ENCODE measurements at places on chromosomes 6 and 20.

- no peak for DNase-seq
Observed at GRCh38 chr6:150539111-150539510, 60.6 kb upstream of the PLEKHG1 start.

GRCh38 chr20:9066191-9066590 is 2.7 kb upstream of the PLCB4 start:
- no peak for DNase-seq

- no peak for DNase-seq
Observed at GRCh38 chr6:34773916-34774315, 16.6 kb downstream of the SNRPC start.

GRCh38 chr6:139941826-139942225 is 567.4 kb upstream of the CITED2 start:
- DNase-seq = no peak

GRCh38 chr6:4563877-4564276 is 212.3 kb upstream of the CDYL start:
- no peak for DNase-seq

GRCh38 chr6:146305092-146305491 is 238.5 kb upstream of the RAB32 start:
- DNase-seq = no peak

- no peak for DNase-seq
Observed at GRCh38 chr6:112802144-112802543, 455.0 kb downstream of the RFPL4B start.

DNA sequence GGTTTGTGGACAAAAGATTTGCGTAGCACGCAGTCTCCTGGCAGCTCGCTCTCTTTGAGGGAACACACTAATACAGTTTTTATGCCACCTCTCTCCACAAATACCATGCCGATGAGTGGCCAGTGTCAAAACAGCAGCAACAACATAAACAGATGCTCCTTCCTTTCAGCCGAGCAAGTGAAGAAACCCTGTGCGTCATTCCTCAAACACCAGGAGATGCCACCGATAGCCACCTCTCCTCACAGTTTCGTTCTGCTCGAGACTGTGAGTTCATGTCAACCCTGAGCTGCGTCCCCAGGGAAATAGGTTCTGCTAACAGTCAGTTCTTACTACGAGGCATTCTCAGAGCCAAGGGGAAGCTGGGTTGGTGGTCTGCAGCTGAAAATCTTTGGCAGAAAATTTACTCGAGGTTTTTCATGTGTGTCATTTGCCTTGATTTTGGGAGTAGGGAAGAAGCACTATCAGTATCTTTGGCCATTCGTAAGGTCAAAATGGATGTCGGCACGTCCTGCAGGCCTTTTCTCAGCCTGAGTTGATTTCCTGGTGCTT is 59.9 kb downstream of the EYA2 start:
- no peak for DNase-seq

- DNase-seq = no peak
Observed at GRCh38 chr6:12208190-12208589, 82.0 kb upstream of the EDN1 start.

DNA sequence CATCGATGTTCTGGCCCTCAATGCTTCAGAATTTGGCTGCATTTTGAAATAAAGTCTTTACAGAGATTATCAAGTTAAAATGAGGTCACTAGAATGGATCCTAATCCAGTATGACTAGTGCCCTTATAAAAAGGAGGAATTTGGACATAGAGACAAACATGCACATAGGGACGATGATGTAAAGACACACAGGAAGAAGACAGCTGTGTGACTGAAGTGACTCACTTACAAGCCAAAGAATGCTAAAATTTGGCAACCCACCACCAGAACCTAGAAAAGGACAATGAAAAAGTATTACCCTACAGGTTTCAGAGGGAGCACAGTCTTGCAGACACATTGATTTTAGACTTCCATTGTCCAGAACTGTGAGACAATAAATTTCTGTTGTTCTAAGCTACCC is 322.8 kb upstream of the GJE1 start:
- DNase-seq = no peak

DNA sequence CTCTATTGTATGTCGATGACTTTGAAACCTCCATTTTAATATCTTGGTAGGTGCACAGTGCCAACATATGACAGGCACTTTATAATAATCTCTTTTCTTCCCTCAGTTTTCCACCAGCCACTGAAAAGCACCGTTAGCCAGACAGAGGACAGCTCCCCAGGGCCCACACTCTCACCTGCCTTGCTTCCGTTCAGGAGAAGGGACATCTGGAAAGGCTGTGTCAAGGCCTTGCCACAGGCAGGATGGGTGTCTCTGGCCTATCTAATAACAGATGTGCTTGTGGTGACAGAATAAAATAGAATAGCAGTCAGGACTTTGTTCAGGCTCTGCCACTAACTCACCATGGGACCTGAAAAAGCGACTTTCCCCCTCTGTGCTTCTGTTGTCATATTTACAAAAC is 75.5 kb upstream of the CCDC167 start:
- no peak for DNase-seq

GRCh38 chr6:43980004-43980795 is 147.1 kb downstream of the MRPL14 start:
- DNase-seq = no peak

DNA sequence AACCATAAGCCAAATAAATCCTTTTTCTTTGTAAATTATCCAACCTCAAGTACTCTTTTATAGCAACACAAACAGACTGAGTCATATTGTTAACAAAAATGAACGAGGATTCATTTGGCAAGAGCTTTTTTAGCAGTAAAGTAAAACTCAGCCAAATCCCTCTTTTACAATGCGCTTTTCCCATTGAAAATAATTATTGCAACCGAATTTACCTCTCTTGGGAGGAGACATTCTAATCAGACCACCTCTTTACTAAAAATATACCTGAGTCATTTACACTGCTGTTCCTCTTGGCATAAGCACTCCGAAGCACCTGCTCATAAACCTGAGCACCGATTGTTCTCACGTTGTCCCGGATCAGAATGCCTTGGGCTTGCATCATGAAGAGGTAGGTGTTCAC is 57.4 kb downstream of the B4GALT5 start:
- DNase-seq = no peak

DNA sequence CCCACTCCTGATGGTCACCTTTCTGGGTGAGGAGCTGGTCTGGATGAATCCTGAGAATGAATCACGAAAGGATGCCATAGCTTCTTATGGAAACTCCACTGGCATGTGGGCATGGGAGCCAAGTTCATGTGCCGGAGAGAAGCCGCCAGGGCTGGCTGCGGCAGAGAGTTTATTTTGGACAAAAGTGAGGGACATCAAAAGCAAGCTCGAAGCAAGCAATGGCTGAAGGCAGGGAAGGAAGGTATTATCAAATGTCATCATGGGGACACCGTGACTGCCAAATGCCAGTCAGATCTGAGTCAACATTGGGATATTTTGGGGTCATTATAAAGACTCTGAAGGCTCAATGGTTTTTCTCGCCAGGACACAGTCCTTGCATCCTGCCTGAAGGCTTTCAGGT is 249.1 kb downstream of the QKI start:
- no peak for DNase-seq

- DNase-seq = no peak
Observed at GRCh38 chr20:50029697-50030461, 47.1 kb downstream of the SNAI1 start.

GRCh38 chr6:135423649-135424128 is 73.9 kb downstream of the AHI1 start:
- DNase-seq = peak; percentile 3

DNA sequence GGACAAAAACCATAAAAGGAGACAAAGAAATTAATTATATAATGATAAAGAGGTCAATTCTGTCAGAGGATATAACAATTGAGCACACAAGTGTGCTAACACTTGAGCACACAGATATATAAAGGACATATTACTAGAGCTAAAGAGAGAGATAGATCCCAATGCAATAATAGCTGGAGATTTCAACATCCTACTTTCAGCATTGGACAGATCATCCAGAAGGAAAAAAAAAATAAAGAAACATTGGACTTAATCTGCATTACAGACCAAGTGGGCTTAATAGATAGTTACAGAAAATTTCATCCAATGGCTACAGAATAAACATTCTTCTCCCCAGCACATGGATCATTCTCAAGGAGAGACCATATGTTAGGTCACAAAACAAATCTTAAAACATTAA is 9.9 kb downstream of the VNN1 start:
- no peak for DNase-seq

DNA sequence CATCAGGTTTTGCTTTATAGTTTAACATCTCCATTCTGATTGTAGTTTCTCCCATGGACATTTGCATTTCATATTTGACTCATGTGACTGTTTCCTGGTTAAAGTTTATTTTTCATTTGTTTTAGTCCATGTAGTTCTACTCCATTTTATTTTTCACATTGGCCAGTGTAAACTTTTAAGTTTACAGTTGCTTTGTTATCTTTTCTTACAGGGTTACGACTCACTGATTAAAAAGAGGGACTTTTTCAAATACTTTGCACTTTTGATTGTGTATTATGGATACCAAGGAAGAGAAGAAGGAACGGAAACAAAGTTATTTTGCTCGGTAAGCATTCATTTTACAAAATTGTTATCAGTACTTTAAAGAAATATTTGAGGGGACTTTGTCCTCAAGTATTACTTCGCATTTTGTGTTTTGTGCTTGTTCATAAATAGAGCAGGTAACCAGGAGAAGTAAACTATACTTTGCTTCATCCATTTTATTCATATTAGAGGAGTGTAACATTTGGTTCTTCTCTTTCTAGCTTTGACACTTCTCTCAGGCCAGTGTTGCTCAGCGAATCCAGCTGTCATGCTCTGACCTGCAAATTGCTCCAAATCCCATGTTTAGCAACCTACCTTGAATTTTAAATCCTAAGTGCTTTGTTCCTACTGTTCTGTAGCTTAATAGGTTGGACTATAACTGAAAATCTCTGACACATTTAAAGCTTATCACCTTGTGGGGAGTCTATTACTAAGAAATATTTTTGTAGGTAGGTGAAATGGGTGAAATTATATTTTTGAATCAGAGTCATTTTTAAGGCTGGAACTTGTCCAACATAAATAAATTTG is 24.5 kb downstream of the NCOA7 start:
- DNase-seq = no peak

DNA sequence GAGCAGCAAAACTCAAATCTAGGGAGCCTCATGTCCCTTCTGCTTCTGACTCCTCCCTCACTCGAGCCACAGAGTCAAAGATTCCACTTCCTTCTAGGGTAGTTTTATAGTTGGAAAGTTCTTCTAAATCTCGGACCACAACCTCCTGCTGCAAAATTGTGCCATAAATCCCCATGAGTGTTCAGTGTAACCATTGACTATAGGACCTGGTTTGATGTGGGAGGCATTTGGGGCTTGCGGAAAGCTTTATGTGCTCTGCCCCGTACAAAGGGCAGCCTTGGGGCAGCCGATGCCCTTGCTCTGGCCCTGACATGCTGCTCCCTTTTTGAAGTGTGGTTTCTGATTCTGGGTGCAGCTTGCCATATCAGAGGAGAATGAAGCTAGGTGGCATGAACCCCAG is 43.6 kb upstream of the IER3 start:
- no peak for DNase-seq

- DNase-seq = peak; percentile 37
Observed at GRCh38 chr20:59120491-59120890, 43.1 kb upstream of the ZNF831 start.

DNA sequence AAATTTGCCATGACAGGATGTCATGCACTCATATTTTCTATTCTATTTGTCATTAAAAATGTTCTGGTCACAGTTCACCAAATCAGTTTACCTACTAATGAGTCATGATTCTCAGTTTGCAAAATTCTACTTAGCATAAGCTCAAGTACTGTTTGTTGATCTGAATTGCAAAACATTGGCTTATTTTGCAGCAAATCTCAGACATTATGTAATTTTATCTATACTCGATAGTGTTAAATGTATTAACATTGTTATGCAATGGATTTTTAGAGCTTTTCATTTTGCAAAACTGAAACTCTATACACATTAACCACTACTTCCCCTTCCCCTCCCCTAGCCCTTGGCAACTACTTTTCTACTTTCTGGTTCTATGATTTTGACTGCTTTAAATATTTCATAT is 213.8 kb upstream of the ZFP64 start:
- no peak for DNase-seq

DNA sequence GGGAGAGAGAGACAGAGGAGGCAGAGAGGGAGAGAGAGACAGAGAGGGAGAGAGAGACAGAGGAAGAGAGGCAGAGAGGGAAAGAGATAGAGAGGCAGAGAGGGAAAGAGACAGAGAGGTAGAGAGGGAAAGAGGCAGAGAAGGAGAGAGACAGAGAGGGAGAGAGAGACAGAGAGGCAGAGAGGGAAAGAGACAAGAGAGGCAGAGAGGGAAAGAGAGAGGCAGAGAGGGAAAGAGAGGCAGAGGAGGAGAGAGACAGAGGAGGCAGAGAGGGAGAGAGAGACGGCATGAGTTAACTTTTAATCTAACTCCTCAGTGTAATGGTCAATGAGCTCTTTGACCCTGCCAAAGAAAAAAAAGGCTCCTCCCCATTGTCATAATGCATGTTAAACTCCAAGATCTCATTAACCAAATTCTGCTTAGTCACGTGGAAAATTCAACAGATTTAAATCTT is 7.1 kb downstream of the ELOVL2 start:
- DNase-seq = no peak

GRCh38 chr6:12024699-12025434 is 12.8 kb downstream of the HIVEP1 start:
- no peak for DNase-seq

DNA sequence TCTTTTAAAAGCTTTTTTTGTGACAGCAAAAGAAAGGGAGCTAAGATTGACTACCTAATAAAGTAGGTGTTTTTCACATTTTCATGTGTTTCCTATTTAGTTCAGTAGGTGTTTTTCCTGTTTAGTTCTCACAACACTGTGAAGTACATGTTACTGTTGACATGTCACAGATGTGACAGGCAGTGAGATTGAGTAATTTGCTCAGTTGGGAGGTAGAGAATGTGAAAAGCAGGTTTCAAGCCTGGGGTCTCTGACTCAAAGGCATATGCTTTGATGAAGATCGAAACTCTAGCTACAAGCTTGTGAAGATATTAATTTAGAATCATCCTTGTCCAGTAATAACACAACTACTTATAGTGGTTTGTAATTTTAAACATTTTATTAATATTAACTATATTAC is 43.1 kb downstream of the SLX4IP start:
- no peak for DNase-seq

DNA sequence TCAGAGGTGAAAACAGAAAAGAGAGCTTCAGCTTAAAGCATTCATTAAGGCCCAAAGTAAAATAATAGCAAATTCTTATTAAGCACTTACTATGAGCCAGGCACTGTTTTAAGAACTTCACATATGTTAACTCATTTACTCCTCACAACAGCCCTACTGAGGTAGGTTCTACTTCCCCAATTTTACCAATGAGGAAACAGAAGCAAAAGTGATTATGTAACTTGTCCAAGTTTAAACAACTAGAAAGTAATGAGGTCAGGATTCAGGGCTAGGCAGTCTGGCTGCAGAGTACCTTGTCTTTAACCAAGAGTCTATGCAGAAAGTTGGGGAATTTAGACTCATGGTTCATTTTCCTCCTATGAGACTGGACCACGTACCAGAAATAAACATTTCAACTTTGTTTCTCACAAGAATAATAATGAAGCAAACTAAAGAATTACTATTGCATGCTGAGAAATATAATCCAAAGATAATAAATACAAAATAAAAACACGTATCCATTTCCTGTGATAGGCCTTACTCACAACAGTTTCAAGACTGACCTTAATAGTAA is 3.8 kb downstream of the COL21A1 start:
- DNase-seq = no peak

GRCh38 chr6:78639111-78640110 is 227.9 kb upstream of the IRAK1BP1 start:
- no peak for DNase-seq

Measured in CD4-positive, alpha-beta T cell treated with Interleukin-17A for 4 hours (primary cell).